Activated CD4-positive, alpha-beta T cell treated with anti-CD3 and anti-CD28 coated beads, Interleukin-10, Interleukin-2, amounts not matched to agents 100 ng/mL and 50 ng/mL, durations not matched to agents 16 hours and 8 hours (primary cell): ENCODE measurements at places on chromosomes 16 and 17.

GRCh38 chr17:17091276-17091675 lies 49.0 kb downstream of the MPRIP start:
- no peak for DNase-seq

GRCh38 chr16:9081158-9081557 lies 10.3 kb upstream of the HAPSTR1 start:
- no peak for DNase-seq

DNA sequence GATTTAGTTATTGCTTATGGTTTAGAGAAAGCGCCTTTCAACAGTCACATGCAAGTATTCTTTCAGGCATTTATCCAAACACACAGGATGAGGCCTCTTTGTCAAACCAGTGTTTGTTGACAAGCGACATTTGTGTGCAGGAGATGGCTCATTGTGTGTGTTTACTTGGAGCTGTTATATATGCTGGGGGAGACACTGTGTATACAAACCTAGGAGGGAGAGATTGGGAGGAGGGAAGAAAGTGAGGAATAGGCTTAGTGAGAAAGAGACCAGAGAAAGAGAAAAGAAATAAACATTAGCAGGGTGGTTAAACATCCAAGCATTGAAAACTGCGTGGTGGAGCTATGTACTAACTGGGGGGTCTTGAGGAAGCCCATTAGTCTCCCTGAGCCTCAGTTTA lies 437.6 kb downstream of the MAF start:
- DNase-seq = no peak

DNA sequence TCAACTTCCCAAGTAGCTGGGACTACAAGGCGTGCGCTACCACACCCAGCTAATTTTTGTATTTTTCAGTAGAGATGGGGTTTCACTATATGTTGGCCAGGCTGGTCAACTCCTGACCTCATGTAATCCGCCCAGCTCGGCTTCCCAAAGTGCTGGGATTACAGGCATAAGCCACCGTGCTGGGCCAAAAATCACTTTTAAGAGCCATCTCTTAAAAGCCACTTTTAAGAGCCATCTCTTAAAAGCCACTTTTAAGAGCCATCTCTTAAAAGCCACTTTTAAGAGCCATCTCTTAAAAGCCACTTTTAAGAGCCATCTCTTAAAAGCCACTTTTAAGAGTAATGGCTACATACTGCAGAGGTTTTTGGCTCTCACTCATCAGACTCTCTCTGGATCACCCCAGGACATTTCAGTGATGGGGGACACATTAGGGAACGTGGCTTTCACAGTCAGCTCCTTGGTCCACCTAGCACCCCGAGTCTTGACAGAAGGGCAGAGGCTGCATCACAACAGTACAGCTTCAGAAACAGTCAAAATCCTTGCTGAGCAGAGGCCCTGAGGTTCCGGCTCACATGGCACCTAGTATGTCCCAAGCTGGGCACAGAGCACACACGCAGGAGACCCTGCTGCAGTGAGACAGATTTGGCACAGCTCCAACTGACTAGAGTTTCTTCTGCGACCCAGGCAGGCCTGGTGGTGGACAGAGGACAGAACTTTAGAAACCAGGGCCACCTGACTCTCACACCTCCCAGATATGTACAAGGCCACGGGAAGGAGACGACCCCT lies 23.6 kb downstream of the RANBP10 start:
- DNase-seq = no peak

- DNase-seq = no peak
Measured at GRCh38 chr16:81466356-81466980, 21.9 kb downstream of the CMIP start.

GRCh38 chr16:89502081-89502843 lies 5.9 kb upstream of the SPG7 start:
- no peak for DNase-seq

DNA sequence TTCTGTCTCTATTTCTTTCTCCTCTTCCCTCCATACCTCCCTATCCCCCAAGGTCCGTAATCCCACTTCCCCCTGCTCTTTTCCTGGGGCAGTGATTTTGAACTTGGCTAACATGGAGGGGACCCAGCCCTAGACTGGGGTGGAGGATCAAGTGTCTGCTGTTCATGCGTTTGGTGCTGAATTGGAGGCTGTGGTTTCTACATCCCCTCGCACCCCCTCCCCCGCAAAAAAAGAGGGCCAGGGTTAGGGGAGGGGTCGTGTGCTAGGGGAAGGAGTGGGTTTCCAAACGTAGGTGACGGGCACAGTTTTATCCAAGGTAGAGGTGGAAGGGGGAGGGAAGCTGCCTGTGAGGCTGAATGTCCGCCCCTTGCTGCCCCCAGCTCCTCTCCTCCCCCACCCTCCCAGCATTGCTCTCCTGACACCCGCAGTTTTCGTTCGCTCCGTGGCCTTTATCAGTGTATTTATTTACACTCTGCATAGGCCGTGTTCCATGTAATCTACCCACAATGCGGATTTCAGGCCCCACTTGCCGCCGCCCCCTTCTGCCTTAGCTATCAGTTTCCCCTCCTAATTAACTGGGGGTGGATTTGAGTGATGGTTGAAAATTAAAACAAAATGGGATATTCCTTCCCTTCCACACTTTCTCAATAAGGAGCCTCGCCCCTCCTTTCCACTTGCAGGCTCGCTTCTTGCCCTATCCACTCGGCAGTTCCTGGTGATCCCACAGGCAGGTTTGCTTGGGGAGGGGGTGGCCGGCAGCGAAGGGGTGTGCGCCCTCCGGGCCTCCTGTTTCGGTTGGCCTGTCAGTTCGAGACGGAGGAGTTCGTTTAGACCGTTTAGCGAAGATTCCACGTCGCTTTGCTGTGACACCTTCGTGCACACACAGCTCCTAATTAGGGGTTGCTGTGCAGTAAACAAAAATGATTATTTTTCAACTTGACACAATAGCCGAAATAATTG lies 2.0 kb downstream of the GNAO1 start:
- DNase-seq = no peak

DNA sequence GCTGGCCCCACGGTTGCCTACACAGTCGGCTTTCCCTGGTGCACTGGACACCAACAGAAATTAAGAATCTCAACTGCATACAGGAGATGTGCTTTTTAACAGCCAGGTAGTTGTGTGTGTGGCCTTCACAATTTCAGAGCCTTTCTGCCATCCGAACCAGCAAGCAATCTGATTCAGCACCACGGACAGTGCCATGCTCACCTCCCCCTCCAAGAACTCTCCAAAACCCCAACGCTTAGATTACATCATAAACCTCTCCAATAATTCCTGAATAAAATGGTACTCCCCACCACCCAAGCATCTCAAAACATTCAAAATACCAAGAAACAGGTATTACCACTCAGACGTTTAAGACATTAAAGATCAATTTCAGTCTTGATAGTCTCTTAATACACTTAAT lies 31.8 kb downstream of the USP7 start:
- no peak for DNase-seq

DNA sequence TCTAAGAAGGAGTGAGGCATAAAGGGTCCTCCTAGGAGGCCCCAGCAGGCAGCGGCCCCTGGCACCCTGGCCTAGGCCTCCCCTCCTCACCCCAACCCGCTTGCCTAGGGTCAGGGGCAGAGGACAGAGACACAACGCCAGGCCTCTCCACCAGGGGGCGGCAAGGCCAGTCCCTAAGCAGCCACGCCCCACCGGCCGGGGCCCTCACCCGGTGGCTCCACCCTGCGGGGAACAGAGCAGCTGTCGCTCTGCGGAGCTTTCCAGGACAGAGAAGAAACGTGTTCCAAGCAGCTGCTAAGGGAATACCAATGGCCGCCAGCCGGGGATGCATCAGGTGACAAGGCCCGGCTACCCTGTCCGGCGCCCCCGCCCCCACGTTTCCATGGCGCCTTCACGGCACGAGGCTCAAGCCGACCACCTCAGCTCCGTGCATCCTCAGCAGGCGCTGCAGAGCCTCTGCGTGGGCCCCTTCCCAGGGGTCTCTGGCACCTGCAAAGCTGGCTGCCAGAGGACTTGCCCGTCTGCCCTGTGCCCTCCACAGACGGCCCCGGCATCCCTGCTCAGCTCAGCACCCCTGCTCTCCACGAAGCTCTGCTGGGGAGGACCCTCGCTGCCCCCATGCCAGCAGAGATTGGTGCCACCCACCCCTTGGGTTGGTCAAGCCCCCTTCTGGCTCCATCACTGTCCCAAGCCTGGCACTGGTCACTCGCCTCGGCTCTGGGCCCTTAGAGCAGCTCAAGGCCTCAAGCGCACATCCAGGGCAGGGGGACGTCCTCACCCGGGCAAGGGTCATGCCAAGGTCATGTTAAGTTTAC lies 5.6 kb downstream of the ZNF598 start:
- DNase-seq = peak; percentile 93

- DNase-seq = peak; percentile 78
Measured at GRCh38 chr17:19284005-19284959, 47.1 kb downstream of the EPN2 start.

- DNase-seq = no peak
Measured at GRCh38 chr17:4859816-4860625, 26.9 kb downstream of the MINK1 start.
